Stimulated activated CD8-positive, alpha-beta memory T cell treated with anti-CD3 and anti-CD28 coated beads, Interleukin-7, amount 100 ng/mL, for 1 hour (primary cell): ENCODE measurements at places on chromosomes 12 and 14.

DNA sequence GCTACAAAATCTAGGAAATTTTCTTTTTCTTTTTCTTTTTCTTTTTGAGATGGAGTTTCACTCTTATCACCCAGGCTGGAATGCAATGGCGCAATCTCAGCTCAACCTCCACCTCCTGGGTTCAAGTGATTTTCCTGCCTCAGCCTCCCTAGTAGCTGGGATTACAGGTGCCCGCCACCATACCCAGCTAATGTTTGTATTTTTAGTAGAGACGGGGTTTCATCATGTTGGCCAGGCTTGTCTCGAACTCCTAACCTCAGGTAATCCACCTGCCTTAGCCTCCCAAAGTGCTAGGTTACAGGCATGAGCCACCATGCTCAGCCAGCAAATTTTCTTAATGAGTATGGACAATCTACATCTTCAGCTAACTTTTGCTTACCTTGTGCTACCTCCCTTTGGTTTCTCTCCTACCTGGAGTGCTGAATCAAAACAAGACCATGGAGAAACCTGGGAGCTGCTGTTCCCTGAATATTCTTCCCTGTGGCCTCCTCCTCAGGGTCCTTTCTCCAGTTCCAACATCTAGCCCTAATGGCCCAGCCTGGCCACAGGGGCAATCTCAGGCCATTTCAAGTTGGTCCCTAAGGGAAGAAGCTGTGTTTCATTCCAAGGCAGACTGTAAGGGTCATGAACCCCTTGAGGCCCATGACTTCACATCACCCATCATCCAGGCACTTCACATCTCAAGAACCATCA is 74.6 kb upstream of the EGLN3 start:
- no peak for DNase-seq

- DNase-seq = no peak
Observed at GRCh38 chr14:93056166-93056839, 59.4 kb downstream of the ITPK1 start.

- DNase-seq = peak; percentile 5
Observed at GRCh38 chr14:91509083-91509877, 830 bp downstream of the PPP4R3A start.

GRCh38 chr12:55830601-55831446 is 1.4 kb upstream of the DNAJC14 start:
- peak; percentile 39 for DNase-seq

GRCh38 chr14:92258934-92259333 is 64.0 kb upstream of the SLC24A4 start:
- no peak for DNase-seq

DNA sequence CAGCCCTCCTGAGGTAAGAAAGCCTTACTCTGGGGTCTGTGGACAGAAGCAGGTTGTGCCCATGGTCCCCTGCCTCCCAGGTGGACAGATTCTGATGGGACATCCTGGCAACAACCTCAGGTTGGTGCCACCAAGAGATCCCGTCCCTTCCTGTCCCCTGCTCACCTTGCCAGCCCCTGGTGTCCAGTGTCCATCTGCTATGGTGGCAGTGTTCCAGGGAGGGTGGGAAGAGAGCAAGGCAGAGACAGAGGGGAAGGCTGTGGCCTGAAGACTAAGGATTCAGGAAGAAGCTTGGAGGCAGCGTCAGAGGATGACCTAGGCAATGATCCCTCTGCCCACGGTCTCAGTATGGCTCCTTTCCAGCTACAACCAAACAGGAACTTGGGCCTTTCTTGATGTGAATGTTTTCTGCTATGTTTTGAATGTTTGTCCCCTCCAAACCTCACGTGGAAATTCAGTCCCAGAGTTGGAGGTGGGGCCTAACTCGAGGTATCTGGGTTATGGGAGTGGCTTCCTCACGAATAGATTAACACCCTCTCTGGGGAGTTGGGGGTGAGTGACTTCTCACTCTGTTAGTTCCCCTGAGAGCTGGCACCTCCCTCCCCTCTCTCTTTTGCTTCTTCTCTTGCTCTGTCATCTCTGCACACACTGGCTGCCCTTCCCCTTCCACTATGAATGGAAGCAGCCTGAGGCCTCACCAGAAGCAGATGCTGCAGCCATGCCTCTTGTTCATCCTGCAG is 26.9 kb downstream of the IQSEC3 start:
- DNase-seq = no peak

DNA sequence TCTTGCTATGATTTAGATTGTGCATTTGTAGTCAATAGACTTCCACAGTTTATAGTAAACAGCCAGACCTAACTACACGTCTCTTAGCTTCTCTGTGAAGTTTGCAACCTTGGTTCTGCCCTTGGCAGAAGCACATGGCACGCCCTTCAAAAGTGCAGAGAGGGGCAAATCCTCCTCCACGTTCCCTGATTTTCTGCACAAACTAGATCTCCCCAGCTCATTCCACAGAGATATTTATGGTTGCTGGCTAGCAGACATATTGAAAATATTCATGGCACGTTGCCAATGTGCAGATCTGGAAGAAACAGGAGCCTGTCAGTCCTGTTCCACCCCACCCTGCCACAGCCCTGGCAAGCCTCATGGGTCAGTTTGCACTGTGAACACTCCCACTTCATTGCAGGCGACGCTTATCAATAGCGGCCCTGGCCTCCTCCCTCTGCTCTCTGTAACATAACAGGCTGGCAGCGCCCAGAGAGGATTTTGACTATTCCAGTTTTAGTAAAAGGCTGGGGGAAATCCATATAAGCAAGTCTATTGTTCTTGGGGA is 6.5 kb upstream of the LGALS3 start:
- no peak for DNase-seq

GRCh38 chr12:12486661-12487240 is 75.9 kb downstream of the DUSP16 start:
- no peak for DNase-seq

DNA sequence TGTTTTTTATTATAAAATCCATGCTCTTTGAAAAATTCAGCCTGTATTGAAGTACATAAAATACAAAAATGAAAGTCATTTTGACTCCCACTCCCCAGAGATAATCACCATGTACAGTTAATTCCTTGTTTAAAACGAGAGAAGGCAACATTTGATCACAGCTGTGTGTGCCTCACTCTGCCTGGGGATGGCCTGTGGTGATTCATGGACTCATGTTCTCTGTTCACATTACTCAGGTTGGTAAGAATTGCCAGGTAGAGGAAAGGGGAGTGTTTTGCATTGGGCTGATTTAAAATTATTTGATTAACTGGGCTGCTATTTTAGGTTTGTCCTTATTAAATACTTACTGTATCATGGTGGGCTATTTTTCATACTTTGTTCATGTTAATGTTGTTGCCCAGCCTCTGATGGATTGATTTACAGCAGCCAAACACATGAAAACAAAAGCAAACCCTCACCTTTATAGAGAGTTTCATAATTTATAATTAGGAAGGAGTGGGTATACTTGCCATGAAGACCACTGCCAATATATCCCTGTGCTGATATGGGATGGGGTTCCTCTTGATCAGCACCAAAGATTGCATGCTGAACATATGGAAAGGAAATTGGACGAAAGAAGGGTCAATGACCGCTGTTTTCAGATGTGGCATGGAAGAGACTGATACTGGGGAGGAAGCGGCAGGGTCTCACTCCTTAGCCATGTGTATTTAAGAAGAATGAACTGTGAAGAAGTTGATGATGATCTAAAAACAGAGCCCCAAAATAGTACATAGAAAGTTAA is 3.0 kb downstream of the ZBTB1 start:
- no peak for DNase-seq

DNA sequence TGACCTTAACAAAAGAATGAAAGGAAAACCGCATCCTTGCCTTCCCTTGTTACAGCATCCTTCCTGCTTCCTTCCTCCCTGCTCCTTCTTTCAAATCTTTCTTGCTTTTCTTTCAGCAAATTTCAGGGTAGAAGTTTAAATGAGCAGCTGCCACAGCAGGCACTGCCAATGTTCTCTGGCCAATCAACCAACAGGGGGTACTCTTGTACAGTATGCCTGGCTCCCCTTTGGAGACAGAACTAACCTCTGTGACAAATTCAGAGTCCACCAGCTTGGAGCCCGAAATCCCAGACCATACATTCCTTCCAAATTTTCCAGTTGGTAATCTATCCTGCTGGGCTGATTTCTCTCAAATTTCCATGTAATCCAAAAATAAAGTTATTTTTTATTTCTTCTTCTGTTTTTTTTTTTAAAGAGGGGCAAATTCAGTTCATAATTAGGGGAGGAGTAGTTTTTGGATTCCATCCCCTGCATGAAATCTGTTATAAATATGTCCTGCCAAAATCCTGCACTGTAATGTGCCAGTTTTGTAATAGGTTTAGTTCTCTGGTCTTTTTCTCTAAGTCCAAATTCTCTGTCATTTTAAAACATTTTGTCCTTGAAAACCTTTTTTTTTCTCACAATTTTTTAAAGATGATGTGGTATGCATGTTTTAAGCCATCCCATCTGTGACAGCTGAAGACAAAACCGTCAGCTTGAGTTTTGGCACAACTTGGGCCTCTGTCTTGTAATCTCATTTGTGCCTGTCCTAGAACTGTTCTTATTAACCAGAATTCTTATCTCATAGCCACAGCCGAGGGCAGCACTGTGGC is 610.0 kb upstream of the LMO3 start:
- no peak for DNase-seq

- DNase-seq = no peak
Observed at GRCh38 chr14:91261115-91261514, 16.6 kb upstream of the GPR68 start.

GRCh38 chr12:93390031-93390430 is 12.3 kb downstream of the NUDT4 start:
- DNase-seq = no peak

- DNase-seq = no peak
Observed at GRCh38 chr14:20711685-20712084, 23.1 kb downstream of the ANG start.

GRCh38 chr12:12210983-12211382 is 55.9 kb downstream of the LRP6 start:
- no peak for DNase-seq

DNA sequence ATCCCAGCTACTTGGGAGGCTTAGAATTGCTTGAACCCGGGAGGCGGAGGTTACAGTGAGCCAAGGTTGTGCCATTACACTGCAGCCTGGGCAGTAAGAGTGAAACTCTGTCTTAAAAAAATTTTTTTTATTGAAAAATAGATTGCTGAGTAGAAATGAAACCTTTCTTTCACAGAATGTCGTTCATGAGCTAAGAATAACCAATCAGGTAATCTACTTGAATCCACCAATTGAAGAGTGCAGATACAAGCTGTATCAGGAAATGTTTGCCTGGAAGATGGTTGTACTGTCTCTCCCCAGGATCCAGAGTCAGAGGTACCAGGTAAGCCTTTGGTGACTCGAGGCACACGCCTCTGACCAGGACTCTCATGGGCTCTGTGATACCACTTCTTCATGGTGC is 27.0 kb downstream of the DYNC1H1 start:
- DNase-seq = no peak

- DNase-seq = no peak
Observed at GRCh38 chr12:42444192-42444943, 118.4 kb downstream of the PPHLN1 start.

DNA sequence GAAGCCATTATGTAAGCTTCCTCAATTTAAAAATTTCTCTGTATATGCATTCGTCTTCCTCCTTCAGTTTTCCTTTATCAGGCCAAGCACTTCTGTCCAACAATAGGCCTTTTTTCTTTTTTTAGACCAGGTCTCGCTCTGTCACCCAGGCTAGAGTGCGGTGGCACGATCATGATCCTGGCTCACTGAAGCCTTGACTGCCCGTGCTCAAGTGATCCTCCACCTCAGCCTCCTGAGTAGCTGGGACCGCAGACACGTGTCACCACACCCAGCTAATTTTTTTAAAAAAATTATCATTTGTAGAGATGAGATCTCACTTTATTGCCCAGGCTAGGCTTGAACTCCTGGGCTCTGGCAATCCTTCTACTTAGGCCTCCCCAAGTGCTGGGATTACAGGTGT is 25.8 kb downstream of the TAOK3 start:
- no peak for DNase-seq

DNA sequence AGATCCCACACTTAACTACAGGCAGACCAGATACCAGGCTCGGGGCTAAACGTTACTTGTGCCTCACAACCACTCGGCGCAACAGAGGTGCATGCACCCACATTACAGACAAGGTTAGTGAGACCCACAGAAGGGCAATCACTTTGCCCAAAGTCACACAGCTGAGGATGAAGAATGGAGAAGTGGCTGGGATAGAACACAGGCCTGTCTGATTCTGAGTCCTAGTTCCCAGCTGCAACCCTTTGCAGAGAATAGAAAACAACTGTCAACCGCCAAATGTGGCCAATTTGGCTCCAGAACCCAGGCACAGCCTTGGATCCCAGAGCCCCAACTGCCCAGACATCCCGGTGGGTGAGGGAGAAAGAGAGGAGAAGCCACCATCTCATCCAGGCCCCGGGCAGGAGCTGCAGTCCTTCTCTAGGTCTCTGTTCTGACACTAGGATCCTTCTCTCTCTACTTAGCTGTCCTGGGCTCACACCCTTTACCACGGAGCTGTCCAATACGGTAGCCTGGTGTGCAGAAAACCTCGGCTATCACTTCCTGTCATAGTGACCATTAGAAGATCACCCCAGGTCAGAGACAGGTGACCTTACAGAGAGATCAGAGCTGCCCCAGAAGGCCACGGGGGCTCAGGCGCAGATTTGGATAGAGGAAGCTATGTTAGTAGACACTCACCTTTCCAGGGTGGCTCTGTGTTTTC is 59.1 kb downstream of the FAM222A start:
- no peak for DNase-seq

GRCh38 chr12:127559349-127560040 is 707.5 kb upstream of the TMEM132C start:
- no peak for DNase-seq

GRCh38 chr14:78982551-78982950 is 812.4 kb downstream of the NRXN3 start:
- DNase-seq = no peak

DNA sequence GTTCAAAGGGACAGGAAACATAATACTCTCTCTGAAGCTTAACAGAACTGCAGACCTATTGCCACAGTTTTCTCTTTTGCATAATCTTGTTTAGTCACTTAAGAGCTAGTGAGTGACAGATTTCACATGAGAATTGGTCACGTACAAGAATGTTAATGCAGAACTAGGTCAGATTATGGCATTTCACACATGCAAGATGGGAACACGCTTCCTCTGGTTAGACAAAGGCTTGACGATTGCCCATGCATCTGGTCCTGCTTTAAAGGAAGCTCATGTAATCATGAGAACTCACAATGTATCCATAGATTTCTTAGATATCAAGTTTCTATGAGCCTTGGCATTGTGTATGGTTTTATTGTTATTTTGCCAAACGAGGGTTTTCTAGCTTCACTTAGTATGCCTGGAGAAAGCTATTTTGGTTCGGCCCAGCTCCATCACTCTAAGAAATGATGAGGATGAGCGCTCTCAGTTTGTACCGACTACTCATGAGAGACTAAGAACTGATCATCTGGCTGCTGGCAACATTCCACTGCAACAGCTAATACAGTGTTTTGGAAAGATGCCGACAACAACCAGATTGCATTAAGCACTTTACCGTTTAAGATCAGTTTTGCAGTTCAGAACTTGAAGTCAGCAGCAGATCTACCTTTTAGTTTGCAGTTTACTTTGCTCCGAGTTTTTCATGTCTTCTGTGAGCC is 380.0 kb downstream of the DIO2 start:
- DNase-seq = no peak

- no peak for DNase-seq
Observed at GRCh38 chr12:20097626-20098025, 270.7 kb upstream of the PDE3A start.

GRCh38 chr12:124888260-124888659 is 24.6 kb upstream of the SCARB1 start:
- DNase-seq = no peak

GRCh38 chr12:107200394-107200793 is 107.0 kb upstream of the CRY1 start:
- no peak for DNase-seq

GRCh38 chr14:24159777-24160498 is 1.1 kb upstream of the IRF9 start:
- no peak for DNase-seq

- no peak for DNase-seq
Observed at GRCh38 chr12:131075611-131076010, 121.9 kb downstream of the ADGRD1 start.
